COR-L47 (cell line): ENCODE measurements at places on chromosomes 6 and 20.
A peak's percentile ranks its signal among the peaks of the same experiment; 100 is the strongest.

- DNase-seq, result no peak
These were observed 239.2 kb downstream of the KCNQ5 start for GRCh38 chr6:72861059-72861458.

GRCh38 chr6:130138116-130138908 lies 84.4 kb downstream of the SAMD3 start:
- no peak for DNase-seq

GRCh38 chr6:25875926-25876602 lies 2.0 kb upstream of the SLC17A3 start:
- no peak for DNase-seq

- DNase-seq, result no peak
These were observed 35.6 kb downstream of the SUN5 start for GRCh38 chr20:32968478-32969241.

DNA sequence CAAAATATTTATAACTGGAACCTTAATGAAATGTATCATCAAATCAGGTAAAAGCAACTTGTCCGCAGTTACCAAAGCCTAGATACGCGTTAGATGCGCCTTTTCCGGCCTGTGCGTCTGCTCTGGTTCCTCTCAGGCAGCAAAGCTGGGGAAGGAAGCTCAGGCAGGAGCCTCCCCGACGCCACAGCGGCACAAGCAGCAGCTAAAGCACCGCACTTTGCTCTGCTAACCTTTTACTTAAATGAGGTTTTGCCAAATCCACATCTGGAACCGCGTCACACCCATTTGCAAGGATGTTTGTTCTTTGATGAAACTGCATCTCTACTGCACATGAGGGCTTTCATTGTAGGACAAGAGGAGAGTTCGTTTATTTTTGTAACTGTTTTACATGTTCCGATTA lies 36.8 kb downstream of the THBS2 start:
- DNase-seq, result no peak

- DNase-seq, result no peak
These were observed 192.3 kb downstream of the C6orf118 start for GRCh38 chr6:165117121-165117520.

GRCh38 chr6:170046791-170047626 lies 243.9 kb downstream of the DLL1 start:
- DNase-seq, result no peak

GRCh38 chr6:44804546-44805159 lies 417.1 kb downstream of the CDC5L start:
- no peak for DNase-seq

GRCh38 chr6:18978337-18979128 lies 591.4 kb downstream of the RNF144B start:
- peak; percentile 75 for DNase-seq

- DNase-seq, result no peak
These were observed 192.7 kb upstream of the PMEPA1 start for GRCh38 chr20:57902473-57902872.

GRCh38 chr6:31861919-31862343 lies 690 bp downstream of the NEU1 start:
- DNase-seq, result no peak

DNA sequence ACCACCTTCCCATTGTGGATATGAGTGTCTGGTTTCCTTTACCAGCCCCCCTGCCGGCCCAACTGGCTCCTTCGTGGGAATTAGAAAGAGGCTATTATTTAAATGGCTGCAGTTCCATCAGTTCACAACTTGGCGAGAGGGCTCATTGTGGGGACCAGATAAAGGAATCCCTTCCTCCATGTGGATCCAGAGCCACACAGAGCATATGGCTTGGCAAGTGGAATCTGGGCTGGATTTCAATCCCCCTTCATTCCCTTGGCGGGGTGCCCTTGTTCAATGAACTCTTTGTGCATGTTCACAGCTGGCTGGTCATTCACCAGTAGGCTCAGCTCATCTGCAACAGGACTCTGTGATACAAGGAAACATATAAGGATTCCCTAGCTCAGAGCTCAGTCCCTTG lies 140.6 kb downstream of the OPN5 start:
- no peak for DNase-seq

- no peak for DNase-seq
These were observed 99.9 kb downstream of the NFATC2 start for GRCh38 chr20:51442602-51443001.

- no peak for DNase-seq
These were observed 75.9 kb downstream of the OR2B2 start for GRCh38 chr6:27836141-27836782.

DNA sequence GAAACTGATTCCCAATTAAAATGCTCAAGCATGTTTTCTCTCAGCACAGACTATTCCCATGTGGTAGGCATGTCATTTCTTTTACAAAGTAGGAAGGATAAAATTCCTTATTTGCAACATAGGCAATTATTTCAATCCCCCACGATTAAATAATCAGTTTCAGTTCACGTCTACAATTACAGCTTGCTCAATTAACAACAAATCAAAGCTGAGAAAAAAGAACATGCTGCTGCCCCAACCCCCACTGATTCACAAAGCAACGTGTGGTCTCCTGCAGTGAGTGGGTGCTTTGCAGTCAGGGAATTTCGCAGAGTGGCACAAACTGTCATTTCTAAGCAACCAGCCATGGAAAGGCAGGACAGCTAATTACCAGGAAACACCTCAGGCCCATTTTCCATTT lies 17.0 kb downstream of the RNASET2 start:
- no peak for DNase-seq

GRCh38 chr6:138486249-138487101 lies 12.8 kb downstream of the NHSL1 start:
- DNase-seq, result no peak

DNA sequence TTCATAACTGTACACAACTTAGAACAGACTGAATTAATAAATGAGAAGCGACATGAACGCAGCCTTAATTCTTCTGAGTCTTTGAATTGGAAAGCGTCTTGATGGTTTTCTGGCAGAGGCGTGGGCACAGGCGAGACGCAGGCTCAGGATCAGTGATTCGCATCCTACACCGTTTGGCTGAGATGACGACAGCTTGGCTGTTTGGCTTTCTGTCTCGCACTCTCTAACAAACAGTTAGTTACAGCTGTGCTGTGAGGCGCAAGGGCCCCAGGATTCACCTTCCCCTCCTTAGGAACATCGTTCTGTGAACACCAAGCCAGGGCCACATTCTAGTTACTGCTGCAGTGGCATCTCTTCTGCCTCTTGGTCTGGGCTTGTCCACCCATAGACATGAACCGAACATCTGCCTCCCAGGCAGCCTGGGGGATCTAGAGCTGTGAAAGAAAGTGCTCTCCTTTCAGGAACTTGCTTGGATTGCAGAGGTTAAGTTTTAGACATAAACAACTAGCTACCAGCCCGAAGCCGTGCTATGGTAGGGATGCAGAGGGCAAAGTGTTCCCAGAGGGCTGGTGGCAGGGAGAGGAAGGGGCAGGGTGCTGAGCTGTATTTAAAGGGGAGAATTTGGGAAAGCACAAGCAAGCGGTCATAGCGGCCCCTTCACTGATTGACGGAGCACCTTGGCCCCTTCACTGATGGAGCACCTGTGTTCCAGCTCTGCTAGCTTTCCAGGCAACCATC lies 49.6 kb downstream of the TCP11 start:
- no peak for DNase-seq

DNA sequence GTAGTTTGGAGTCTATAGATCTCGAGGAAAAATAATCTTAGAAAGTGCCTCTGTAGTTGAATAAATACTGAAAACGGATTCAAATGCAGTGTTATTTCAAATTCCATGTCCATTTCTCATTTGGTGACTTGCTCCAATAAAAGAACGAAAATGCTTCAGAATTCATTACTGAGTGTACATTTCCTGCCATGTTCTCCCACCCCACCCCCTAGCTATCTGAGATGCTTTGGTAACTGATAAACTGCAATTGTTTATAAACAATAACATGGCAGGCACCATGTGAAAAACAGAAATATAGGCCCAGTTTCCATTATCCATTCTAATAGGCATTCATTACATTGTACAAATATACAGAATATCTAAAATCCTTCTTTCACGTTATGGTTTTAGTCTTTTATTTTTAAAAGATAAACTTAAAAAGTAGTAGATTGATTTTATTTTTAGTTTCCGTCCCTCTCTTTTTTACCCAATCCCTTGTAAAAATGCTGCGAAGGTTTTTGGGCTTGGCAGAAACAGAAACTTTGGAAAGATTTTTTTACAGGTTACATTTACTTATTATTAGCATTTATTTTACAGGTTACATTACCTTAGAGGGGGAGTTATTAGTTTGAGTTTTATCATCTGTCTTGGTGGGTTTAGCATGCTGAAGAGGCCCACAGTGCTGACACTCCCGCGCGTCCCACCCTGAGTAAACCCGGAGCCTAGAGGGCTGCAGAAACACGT lies 1.5 kb downstream of the FAM162B start:
- DNase-seq, result no peak

GRCh38 chr6:152160346-152160745 lies 352.9 kb downstream of the ESR1 start:
- DNase-seq, result no peak

- DNase-seq, result no peak
These were observed 758.3 kb downstream of the HDGFL1 start for GRCh38 chr6:23327621-23328020.

GRCh38 chr6:43748765-43749164 lies 21.2 kb upstream of the VEGFA start:
- no peak for DNase-seq

- no peak for DNase-seq
These were observed 130.9 kb downstream of the MAP3K7 start for GRCh38 chr6:90456001-90456400.

DNA sequence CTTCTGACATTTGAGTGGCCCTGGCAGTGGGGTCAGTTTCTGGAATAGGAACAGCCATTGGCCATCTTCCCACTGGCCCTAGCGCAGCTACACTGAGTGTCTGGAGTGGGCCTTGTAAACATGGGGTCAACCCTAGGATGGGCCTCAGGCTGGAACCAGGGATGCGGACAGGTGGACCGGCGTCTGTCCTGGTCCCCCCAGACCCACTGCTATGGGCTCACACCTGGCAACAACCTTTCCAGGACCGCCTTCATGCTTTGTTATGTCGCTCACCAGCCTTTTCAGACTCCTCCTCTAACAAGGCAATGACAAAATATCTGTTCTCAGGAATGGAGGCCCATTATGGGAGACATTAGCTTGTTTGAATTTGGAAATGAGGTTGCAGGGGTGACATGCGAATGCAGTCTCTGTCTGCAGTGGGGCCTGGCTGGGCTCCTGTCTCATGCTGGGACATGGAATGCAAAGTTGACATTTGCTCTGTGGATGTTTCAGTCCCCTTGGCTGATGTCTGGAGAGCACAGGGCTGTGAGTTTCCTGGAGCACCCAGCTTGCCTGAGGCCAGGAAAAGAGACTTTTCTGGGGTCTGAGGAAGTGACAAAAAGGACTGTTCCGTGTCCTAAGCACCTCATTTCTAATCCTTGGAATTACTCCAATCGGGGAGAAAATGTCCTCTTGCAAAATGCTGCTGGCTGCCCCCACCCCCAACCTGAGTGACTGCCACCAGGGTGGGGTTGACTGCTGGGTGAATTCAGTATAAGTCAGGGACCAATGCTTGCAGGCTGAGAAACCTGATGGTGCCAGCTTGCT lies 98.7 kb upstream of the PMEPA1 start:
- DNase-seq, result no peak

DNA sequence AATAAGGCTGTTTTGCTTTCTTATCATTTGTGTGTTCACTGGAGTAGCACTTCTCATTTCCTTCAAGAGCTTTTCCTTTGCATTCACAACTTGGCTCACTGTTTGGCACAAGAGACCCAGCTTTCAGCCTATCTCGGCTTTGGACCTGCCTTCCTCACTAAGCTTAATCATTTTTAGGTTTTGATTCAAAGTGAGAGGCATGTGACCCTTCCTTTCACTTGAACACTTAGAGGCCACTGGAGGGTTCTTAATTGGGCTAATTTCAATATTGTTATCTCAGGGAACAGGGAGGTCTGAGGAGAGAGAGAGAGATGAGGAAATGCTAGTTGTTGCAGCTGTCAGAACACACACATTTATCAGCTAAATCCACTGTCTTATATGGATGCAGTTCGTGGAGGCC lies 82.9 kb upstream of the SCAF8 start:
- no peak for DNase-seq

GRCh38 chr6:89172131-89172530 lies 26.3 kb downstream of the PM20D2 start:
- DNase-seq, result no peak

DNA sequence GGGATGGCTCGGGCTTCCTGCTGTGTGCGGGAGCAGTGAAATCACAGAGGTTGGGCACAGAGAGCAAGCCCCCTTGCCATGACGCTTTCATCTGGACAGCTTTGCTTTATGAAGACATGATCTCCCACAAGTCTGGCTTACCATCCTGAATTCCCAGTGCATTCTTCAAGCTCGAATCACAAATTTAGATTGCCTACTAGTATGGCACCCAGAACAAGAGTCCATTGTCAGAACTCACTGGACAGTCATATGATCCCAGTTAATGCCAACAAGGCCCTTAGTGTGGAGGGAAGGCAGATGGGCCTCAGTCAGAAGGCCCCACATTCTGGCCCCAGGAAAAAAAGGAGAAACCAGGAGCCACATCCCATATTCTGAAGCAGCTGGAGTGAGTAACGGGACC lies 147.3 kb upstream of the FOXQ1 start:
- no peak for DNase-seq

DNA sequence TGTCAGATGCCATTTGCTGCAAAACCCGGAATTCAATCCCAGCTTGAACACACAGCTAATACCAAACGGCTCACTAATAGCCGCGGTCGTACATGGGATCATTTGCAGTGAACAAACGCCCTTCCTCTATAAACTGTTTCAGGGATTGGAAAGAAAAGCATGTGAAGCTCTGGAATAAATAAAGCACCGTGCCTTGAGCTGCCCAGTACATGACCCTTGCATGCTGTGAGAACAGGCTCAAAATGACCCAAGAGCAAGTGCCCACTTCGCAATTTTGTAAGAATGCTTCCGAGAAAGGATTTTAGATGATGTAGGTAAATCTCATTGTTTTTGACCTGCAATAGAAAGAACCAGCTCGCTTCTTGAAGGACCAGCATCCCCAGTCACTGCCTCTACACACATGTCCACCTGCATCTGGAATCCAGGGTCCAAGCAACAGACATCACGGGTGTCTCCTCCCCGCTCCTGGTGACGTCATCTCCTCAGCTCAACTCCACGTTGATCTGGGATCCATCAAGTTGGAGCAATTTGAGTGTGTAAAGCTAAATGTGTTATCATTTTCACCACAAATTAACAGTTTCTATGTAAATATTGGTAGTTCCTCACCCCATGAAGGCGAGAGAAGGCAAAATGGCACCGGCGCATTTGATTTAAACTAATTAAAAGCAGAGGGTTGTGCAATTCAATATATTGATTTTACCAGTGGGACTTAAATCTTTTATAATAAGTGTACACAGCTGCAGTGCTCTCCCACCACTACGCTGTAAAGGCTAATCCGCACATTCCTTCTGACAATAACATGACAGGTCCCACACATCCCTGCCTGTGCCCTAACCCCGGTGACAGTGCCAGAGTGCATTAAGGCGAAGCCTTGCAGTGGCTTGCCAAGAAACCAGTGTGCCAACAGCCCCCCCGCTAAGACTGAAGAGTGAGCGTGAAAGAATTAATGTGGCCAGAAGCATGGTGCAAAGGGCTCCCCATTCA lies 6.2 kb downstream of the BMP7 start:
- DNase-seq, result no peak
